Left ventricle myocardium superior (tissue), 1 donor: ENCODE measurements at places on chromosomes 3 and 15. TPM values are rescaled to one million over a fixed set of nuclear protein-coding genes. Genes with fewer than 3 reads are reported as not detected.

ST8SIA2 gene
- 3.0 TPM for total RNA-seq

ECE2 gene
- total RNA-seq, result not detected

TRIM42 gene
- total RNA-seq, result not detected

FETUB gene
- not detected for total RNA-seq

HAPLN3 gene
- total RNA-seq, result 2.0 TPM

ARHGAP11A gene
- 1.3 TPM for total RNA-seq
